Stomach (tissue), 19 donors: ENCODE measurements at places on chromosomes 16 and 17. TPM values are rescaled to one million over a fixed set of nuclear protein-coding genes. Genes with fewer than 3 reads are reported as not detected.

RGS9 gene
- 13.4 TPM for total RNA-seq

DNA sequence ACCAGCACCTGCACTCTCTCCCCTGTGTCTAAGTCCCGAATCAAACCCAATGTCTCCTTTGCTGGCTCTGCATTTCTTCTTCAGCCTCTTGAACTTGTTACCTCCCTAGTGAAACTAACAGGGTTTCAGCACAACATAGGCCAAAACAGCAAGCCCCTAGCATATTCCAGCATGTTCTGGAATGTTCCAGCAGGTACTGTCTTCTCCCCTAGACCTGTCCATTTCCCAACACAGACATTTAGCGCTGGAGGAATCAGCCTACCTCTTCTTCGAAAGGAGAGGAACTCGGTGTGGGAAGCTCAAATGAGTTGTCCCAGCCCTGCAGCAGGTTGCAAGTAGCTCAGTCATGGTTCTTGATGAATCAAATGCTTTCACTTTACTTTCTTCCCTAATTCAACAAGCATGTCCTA lies 47.1 kb downstream of the LITAF start:
- no peak for DNase-seq

- peak; percentile 37 for DNase-seq
Observed at GRCh38 chr16:51134269-51134812, 16.7 kb downstream of the SALL1 start.

DNA sequence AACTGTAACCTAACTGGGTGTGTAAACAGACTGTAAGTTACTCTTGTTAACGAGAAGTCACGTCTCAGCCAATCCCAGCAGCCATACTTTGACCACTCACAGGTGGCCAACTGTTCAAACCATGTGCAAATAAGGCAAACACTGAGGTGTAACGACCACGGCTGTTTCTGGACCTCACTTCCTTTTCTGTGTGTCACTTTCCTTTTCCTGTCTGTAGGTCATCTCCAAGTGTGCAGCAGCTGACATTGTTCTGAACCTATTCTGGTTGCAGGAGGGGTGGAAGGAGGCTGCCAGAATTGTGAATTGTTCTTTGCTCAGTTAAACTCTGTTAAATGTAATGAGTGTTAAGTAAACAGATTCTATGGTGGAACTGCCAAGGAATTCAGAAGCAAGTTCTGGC lies 627.4 kb downstream of the KCNJ2 start:
- no peak for DNase-seq

DNA sequence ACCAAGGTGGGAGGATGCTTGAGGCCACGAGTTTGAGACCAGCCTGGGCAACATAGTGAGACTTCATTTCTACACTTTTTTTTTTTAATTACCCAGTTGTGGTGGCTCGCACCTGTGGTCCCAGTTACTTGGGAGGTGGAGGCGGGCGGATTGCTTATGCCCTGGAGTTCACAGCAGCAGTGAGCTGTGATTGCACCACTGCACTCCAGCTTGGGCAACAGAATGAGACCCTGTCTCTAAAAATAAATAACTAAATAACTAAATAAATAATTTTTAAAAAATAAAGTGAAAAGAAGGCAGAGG lies 9.3 kb downstream of the DNAI2 start:
- DNase-seq: no peak
